ENCODE measurements at places on chromosomes 7 and 10.

DNA sequence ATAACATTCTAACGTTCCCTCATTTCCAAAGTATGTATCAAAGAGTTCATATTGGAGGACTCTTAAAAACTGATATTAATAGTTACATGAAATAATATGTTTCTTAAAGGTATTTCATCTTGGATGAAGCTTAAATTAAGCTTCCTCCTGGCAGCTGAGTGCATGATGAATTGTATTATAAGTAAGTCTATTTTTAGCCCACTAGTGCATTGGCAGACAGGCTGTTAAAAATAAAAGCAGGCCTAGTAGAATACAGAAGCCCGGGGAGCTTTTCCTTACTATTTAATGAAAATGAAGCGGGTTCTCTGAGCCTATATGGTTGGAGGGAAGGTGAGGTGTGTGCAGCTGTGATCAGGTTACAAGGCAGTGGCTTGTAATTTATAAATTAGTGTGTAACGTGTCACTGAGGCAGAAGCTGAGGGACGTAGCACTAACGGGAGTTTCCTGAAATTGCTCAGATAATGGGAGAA, 130.7 kb upstream of the KMT2E start:
- DNase-seq = no peak

- DNase-seq = no peak
Measured at GRCh38 chr10:24465124-24465874, 256.4 kb downstream of the KIAA1217 start.

DNA sequence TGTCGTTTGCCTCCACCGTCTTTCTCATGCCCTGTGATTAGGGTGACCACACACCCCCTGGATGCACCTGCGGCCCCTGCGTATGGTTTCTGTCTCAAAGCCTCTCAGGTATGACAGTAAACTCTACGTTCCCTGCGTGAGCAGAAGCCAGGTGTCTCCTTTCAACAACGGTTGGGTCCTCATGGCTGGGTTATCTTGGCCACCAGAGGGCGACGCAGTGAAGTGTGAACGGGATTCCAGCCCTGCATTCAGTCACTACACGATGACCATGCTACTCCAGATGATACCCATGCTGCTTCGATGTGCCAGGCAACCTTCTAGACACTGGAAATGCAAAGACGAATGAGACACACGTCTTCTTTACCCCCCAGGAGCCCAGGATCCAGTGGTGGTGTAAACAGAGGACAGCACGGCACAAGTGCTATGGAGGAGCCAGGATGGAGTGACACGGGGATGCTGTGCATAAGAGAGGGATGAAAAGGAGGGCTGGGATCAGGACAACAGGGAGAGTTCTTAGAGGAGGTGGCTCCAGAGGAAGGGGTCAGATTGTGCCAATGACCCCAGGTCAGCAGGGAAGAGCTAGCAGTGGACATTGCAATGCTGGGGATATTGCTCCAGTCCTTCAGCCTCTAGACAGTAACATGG, 228.1 kb upstream of the PFKP start:
- DNase-seq = peak; percentile 56

DNA sequence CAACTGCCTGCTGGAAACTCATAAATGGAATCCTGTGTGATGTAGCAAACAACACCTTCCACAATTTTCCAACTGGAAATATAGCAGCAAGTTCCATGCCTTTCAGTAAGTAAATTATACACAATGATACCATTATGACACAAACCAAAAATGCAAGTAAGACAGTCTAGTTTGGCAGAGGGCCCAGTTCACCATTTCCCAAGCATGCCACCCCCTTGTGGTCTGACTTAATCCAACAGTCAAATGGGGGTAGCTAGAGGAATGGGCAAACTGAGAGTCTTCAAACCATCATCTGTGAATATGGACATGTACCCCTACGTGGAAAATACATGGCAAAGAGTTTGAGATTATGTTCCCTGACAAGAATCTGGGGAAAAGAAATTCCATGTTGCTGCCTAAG, 137.6 kb upstream of the VWC2 start:
- DNase-seq = no peak

GRCh38 chr7:32158751-32159745, 88.8 kb upstream of the PDE1C start:
- DNase-seq = no peak

- DNase-seq = no peak
Measured at GRCh38 chr7:112214883-112215282, 8.4 kb downstream of the ZNF277 start.

Data from NCI-H187 (cell line).